Endothelial cell (in vitro differentiated cells): ENCODE measurements at places on chromosomes 13 and 19.

DNA sequence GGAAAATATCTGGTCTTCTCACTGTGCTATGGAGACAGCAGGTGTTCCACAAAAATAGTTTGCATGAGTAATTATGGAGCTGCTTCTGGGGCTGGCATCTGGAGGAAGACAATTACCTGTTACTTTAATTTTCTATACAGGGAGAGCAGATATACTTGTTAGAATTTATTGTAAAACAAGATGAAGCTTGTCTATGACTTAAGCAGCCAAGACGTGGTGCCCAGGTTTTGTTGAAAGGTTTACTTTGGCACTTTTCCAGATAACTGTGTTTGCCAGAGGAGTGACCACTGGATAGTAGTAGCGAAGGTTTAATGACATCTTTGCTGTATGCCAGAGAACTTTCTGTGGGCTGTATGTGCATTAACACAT, 134.5 kb upstream of the KL start:
- DNase-seq = no peak

- peak; percentile 95 for DNase-seq
These were observed 20.8 kb upstream of the ERCC1 start for GRCh38 chr19:45444318-45445041.

GRCh38 chr13:27607125-27607524, 13.2 kb downstream of the LNX2 start:
- no peak for DNase-seq

- no peak for DNase-seq
These were observed 11.1 kb downstream of the NTN5 start for GRCh38 chr19:48661711-48662090.

- no peak for DNase-seq
These were observed 6.4 kb downstream of the DAPK3 start for GRCh38 chr19:3964256-3965194.

DNA sequence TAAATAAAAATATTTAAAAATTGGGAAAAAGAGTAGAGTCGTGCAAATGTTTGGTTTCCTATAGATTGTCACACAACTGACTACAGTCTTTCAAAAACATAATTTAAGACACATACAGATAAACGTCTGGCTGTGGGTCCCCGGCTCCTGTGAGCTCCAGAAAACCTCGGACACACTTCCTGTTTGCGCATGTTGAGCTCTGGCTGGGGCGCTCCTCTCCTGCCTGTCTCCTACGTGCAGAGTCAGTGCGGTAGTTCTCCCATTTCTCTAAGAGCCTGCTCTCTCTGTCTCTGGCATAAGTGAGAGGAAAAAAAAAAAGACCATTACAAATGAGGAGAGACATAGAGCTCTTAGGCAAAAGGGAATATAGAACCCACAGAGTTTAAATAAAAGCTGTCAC, 128.2 kb upstream of the OBI1 start:
- no peak for DNase-seq

GRCh38 chr13:75468098-75468497, 13.9 kb downstream of the TBC1D4 start:
- no peak for DNase-seq

DNA sequence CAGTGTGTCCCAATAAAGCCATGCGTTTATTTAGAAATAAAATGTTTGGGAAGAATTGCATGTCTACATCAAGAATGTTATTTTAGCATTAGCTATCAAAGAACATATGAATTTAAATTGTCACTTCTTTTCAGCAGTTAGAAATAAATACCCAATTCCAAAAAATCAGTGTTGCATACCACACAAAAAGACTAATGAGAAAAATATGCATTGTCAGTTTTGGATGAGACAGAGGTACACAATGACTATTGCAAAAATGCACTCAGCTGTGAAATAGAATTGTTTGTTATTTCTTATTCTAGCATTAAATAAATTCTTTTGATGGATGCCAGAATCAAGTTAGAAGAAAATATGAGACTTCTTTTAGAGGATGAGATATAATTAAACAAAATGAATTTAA, 833.9 kb downstream of the SLITRK1 start:
- no peak for DNase-seq
